NCI-H2107 (cell line): ENCODE measurements at places on chromosomes 5 and 9.

DNA sequence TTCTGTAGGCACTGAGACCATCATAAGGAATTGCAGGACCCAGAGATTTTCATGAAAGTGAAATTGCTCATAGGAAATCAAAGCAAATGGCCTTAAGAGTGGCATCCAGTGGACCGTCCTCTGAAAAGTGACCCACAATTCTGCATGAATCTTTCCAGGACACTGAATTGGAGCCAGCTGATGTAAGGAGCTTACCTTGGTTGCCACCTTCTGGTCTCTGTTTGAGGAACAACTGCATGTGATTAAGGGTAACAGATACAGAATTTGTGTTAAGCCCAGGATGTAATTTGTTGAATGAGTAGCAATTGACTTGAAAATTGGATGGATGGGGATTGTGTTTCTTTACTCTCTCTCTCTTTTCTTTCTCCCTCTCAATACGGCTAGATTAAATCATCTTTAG lies 49.9 kb upstream of the GAS1 start:
- no peak for DNase-seq

GRCh38 chr9:115359017-115359780 lies 241.2 kb upstream of the TNC start:
- no peak for DNase-seq

DNA sequence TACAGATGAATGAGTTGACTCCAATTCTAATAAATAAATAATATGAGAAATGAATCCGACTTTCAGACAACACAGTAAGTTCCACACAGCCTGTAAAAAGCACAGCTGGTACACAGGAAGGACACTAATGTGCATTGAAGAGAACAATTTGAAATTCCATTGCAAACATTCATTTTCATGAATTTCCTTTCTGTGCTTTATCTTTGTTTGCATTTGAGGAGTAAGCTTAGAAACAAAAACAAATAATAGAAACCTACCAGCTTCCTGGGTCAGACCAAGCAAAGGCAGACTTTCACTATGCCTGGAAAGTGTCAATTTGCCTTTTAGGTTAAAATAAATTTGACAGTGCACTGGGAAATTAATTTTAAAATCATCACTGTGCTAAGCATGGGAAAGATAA lies 143.8 kb upstream of the VLDLR start:
- no peak for DNase-seq

GRCh38 chr5:178090856-178091255 lies 22.5 kb upstream of the N4BP3 start:
- DNase-seq, result no peak

GRCh38 chr9:91144769-91145168 lies 216.9 kb downstream of the AUH start:
- no peak for DNase-seq

DNA sequence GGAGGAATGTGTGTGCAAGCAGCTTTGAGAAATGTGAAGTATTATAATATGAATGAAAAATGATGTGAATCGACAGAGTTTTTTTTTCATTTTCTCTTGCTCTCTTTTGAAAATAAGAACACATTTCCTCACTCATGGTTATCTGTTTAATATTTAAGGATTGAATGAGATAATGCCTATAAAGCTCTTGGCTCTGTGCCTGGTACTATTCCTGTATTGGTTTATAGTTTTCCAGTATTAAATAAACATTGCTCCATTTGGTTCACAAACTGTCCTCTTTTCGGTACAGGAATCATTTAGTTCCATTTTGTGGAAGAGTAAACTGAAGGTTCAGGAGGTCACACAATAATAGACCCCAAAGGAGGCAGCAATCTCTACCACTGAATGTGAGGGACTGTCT lies 1185.5 kb upstream of the WWC1 start:
- DNase-seq, result no peak

- DNase-seq, result no peak
Measured at GRCh38 chr5:141623186-141623585, 4.4 kb upstream of the DIAPH1 start.

GRCh38 chr5:33939556-33940262 lies 3.5 kb downstream of the RXFP3 start:
- DNase-seq, result no peak

DNA sequence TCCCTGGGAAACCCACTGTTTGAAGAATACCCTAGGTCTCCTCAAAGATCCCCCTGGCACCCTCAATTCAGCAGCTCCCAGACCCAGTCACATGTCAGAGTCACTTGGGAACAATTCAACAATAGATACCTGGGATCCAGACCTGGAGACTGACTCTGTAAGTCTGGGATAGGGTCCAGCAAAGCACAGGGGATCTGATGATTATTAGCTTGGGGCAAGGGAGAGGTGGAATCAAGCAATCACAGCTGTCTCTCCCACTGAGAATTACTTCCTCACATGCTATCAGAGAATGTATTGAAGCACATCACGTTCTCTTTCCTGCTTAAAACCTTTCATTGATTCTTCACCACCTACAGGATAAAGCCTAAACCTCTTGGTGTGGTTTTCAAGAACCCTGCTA lies 5.9 kb downstream of the FAM193B start:
- DNase-seq, result no peak

DNA sequence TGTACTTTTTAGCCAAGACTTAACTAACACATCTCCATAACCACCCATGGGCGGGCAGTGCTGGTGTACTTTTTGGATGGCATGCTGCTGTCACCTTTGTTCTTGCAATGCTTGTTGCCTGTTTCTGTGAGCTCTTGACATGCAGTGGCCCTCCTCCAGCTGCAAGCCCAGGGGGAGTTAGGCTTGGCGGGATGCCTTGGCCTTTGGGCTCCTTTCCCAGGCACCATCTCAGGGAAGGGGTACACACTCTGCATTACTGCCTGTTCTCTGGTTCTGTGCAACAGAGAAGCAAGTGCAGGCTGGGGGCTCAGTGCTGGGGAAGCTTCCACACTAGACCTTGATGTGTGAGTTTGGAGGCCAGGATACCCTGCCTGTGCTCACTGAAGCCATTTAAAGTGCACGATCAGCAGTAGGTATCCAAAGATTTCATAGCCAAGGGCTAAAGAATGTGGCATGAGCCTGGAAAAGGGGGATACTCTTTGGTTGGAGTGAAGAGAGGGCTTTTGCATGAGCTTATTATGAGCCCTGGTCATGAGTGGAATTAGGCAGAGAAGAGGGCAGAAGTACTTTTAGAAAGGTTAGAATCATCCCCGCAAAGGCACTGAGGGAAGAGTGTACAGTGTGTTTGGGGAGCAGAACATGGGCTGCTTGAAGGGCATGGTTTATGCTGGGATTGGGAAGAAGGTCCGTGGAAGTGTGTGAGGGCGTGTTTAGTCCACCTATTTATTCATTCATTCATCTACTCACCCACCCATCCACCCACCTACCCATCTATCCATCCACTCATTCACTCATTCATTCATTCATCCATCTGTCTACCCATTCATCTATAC lies 22.5 kb downstream of the PSAT1 start:
- no peak for DNase-seq

DNA sequence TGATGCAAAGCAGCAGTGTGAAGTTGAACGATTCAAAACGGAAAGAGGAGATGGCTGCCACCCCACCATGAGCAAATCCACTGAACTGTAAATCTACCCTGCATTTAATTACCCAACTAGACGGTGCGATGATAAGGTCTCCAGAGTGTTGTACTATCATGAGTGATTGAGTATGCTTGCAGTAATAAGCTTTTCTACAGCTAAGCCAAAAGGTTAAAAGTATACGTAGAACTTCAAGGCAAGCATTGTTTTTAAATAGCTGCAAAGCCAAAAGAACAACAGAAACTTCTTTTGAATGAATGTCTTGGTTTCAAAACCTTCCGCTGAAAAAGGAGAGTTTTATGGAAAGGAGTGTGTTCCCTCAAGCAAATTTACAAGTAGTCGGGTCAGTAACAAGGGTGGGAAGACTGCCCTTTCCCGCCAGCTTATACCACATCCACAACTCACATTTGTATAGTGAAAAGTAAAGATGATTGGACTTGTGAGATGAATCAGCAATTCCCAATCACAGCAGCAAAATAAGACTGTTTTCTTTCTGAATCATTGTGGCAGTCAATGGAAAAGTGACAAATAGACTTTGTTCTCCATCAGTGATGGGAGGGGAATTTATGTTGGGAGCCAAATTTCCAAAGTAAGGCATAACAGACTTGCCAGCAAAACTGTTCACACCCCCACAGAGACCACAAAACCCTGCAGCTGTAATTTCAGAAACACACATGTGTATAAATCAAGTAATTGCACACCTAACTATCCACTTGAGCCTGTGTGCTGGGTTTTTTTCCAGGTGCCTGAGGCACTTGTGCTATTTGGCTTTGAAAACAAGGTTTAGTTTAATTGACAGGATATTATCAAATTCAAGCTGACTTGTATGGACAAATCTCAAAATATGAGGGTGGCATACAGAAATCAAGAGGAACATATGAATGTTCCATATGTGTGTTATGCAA lies 407.7 kb upstream of the GRAMD2B start:
- DNase-seq, result no peak

GRCh38 chr5:89346573-89346972 lies 463.6 kb upstream of the MEF2C start:
- no peak for DNase-seq

- DNase-seq, result no peak
Measured at GRCh38 chr5:32520356-32520755, 65.0 kb upstream of the SUB1 start.

- DNase-seq, result no peak
Measured at GRCh38 chr9:116387934-116388698, 234.5 kb downstream of the PAPPA start.

DNA sequence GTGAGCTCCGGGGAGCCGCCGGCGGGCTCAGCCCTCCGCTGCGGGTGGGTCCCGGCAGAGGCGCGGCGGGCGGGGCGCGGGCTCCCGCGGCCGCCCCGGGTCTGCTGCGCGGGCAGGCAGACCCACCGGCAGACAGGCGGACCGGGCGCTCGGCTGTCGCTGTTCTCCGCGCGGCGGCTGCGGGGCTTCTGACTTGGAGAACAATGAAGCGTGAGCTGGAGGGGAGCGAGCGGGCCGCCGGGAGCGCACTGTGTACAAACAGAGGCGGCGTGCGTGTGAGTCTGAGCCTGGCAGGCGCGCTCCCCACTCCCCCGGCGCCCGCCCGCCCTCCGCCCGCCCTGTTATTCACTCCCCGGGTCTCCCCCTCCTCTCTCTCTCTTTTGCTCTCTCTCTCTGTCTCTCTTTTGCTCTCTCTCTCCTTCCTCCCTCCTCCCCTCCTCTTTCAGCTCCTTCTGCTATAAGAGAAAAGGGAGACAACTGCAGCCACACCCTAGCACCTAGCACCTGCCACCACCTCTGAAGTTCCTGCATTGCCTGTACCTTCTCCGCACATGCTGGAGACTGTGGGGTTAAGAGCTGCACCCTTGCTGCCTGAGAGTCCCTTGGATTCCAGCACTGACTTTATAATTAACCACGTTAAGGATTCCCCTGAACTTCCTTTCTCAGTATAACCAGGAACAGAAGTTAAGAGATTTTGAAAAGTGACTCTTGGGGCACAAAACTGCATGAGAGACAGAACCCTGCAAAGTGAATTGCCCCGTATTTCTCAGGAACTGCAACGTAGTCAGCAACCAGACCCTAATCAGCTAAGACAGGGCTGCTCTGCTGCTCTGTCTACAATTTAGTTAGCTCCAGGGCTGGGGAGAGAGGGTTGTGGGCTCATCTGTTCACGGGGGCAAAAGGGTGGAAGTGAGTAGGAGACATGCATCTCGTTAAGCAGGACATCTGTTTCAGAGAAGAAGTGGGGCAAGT lies at the start of gene EDIL3:
Gene EDIL3, minus strand, starts transcription at position 277 of the 972 bp plus-strand sequence. CDS start 506 bp downstream, outside the sequence.
- DNase-seq, result no peak

- no peak for DNase-seq
Measured at GRCh38 chr9:121860744-121861143, 209.3 kb downstream of the DAB2IP start.

- DNase-seq, result no peak
Measured at GRCh38 chr5:36631154-36631553, 24.7 kb downstream of the SLC1A3 start.

GRCh38 chr9:5355226-5355625 lies 15.6 kb upstream of the RLN1 start:
- no peak for DNase-seq

GRCh38 chr9:18496256-18497000 lies 22.5 kb downstream of the ADAMTSL1 start:
- no peak for DNase-seq

- no peak for DNase-seq
Measured at GRCh38 chr5:77876862-77877502, 100.8 kb upstream of the TBCA start.

DNA sequence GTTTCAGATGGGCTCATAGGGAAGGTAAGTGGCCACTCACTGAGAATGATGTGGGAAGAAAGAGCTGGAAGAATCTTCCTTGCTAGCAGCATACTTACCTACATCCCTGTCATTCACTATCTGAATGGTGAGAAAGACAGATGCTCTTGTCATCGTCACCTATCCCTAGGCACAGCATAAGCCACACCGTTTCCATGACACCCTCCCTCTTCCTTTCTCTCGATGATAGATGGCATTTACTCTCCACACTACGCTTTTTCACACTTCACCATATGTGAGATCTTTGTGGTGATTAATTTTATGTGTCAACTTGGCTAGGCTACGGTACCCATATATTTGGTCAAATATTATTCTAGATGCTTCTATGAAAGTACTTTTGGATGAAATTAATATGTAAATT lies 44.4 kb upstream of the FER start:
- DNase-seq, result no peak

DNA sequence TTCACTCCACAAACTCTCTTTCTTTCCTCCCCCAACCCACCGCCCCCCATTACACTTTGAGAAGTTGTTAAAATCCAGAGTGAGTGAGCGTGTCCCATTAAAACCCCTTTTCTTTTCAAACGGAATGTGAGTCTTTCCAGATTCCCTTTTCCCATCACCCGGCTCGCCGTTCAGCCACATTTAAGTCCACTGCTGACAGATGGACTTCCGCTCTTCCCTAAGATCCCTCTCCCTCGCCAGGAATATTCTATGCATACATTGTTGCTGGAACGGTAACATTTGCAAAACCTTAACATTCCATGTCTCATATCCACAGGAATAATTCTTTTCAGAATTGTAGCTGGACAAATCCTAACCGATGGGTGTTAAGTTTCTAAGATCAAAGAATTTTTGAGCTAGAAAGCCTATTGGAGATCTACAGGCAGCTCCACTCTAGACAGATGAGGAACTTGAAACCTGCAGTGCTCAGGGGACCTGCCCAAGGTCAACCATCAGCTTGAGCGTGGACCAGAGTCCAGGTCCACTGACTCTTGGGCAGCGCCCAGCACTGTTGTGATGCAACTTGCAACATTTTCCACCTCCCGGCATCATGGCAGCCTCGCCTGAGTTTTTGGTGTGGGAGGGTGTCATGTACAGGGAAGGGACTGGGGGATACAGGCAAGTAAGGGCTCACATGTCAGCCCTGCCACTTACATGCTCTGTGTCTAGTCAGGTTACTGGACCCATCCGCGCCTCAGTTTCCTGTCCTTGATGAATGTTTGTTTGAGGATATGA lies 500.1 kb downstream of the CCDC171 start:
- no peak for DNase-seq

- DNase-seq, result no peak
Measured at GRCh38 chr9:131404987-131405386, 11.1 kb downstream of the PRRC2B start.

- DNase-seq, result no peak
Measured at GRCh38 chr9:134571946-134572917, 69.4 kb upstream of the COL5A1 start.
